ENCODE measurements at places on chromosomes 1 and 21.

GRCh38 chr1:65990161-65990560 is 197.5 kb downstream of the PDE4B start:
- no peak for DNase-seq

- DNase-seq: no peak
Observed at GRCh38 chr1:184889166-184889565, 85.1 kb downstream of the NIBAN1 start.

GRCh38 chr1:110346690-110347089 is 7.5 kb downstream of the RBM15 start:
- no peak for DNase-seq

- no peak for DNase-seq
Observed at GRCh38 chr21:44965251-44966022, 25.6 kb downstream of the SLX9 start.

DNA sequence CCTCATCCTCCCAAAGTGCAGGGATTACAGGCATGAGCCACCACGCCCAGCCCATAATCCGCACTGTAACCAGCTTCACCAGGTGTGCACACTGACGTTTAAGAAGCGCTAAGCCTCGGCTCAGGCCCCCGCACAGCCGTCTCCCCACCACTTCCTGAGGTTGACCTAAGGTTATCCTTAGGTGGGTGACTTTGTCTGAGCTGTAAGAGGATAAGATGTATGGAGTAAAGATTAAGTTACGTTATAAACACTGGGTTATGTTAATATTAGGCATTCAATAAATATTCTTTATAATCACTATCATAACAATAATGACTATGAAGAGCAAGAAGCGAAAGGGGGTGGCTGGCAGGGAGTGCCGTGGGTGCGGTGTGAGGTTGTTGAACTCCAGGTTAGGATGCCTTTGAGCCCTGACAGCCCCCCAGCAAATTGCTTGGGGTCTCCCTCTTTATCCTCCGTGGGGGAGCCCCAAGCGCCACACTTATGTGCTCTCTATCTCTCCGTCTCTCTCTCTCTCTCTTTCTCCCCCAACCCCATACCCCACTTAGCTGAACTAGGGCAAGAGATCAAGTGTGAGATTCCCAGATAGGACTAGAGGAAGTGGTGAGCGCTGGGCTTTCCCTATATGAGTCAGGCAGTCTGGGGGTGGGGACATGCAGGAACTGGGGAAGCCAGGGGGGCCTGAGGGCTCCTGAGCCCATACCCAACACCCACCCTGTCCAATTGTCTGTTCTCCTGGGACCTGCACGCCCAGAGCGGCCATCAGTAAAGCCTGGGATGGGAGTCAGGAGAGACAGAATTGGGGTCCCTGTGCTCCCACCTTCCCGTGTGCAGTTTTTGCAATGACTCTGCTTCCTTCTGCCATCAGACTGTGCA is 7.6 kb downstream of the EFHD2 start:
- DNase-seq: no peak

DNA sequence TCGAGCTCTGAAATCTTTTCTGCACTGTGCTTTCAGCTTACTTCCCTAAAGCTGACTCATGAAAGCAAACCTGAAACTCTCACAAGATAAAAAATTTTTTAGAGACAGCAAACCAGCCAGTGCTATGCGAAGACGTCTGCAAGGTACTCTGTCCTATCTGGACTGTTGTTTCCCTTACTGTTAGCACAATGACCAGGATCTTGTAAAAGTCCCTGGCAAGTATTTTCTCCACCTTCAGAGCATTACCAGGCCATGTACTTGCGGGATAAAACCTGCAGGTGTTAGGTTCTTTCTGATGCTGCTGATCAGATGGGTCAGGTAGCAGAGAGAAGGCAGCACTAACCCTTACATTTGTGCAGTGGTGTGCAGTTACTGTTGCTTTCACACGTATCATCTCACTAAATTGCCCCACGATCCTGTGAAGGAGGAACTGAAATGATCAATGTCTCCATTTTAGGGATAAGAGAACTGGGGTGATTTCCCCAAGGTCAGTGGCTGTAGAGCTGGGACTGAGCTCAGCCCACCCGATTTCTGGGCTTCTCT is 56.6 kb downstream of the PLXNA2 start:
- peak; percentile 91 for DNase-seq

- peak; percentile 36 for DNase-seq
Observed at GRCh38 chr1:175373786-175374623, 181.4 kb upstream of the KIAA0040 start.

- no peak for DNase-seq
Observed at GRCh38 chr1:178010674-178011464, 41.0 kb upstream of the SEC16B start.

- DNase-seq: no peak
Observed at GRCh38 chr1:89555550-89555949, 30.9 kb downstream of the LRRC8B start.

DNA sequence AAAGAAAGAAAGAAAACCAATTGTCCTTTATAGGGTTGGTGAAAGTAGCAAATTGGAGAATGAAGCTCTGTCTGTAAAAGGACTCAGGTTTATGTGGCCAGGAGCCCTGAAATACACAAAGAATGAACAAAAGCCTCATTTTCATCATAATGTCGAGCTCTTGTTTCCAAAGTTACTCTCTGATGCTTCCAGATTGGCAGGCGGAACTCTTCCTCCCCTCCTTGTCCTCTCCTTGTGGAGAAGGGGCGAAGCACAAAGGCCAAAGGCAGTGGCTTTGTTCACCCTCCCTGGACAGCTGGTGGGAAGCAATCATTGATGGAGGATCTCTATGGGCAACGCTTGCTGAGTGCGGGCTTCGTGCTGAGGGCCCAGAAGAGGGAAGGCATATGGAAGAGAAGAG is 5.6 kb downstream of the CA6 start:
- DNase-seq: no peak

DNA sequence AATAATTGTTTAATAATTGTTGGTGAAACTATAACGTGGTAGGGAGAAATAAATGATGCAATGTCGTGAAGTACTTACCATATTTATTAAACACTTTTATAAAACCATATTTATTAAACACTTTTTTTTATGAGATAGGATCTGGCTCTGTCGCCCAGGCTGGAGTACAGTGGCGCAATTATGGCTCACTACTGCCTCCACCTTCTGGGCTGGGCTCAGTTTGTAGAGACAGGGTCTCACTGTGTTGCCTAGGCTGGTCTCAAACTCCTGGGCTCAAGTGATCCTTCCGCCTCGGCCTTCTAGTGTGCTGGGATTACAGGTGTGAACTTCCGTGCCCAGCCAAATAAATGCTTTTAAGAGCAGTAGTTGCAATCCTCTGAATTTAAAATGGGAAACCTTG is 76.0 kb upstream of the PGD start:
- no peak for DNase-seq

DNA sequence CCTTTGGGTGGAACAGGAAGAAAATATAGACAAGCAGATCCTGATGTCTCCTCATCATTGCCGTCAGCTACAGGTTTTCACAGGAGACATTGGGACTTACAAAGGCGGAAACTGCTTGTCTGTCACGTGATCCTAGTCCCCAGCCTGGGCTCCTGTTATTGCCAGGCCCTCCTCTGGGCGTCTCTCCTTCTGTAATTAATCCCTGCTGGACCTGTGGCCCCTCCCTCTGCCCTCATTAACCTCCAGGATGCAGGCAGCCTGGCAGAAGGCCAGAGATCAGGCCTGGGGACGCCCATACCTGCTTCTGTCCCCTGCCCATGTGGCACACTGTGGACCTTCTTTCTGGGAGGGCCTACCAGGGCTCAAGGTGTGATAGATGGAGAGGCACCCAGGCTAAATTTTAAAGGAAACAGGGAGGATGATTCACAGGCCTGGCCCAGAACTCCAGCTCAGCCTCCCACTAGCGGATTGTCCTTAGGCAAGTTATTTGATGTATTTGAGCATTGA is 2.4 kb downstream of the S100A5 start:
- peak; percentile 16 for DNase-seq

- DNase-seq: no peak
Observed at GRCh38 chr21:38494251-38494642, 4.0 kb downstream of the ERG start.

DNA sequence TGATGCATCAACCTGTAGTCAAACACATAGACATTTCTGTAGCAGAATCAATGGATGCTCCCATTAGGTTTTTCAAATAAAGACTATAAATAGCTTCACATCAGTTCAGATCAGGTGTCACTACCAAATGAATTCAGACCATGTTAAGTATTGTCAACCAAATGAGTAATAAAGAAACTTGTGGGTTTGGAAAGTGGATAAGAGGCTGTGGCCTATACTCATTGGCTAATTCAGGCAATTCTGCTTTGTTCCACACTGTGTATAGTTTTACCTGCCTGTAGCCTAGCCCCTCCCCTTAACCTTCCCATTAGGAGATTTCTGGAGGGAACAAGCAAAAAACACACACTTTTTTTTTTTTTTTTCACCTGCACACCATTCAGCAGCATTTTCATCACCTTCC is 321.2 kb downstream of the HLX start:
- no peak for DNase-seq

GRCh38 chr1:216794586-216794985 is 71.4 kb upstream of the ESRRG start:
- DNase-seq: no peak

DNA sequence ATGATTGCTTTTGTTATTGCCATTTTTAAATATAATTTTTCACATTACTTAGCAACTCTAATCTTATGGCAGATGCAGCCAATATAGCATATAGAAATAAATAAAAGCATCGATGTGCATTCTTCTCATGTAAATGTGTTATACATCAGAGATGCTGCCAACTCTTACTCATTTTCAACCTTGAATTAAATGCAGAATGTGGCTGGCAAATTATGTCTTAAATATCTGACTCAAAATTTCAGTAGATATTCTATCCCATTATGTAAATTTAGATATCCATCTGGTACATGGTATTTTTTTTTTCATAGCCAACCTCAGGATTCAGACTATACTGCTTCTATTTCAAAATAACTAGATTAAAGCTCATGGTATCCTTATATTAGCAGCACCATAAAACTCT is 916.7 kb upstream of the TMPRSS15 start:
- no peak for DNase-seq

- no peak for DNase-seq
Observed at GRCh38 chr1:42484382-42484781, 21.3 kb downstream of the CCDC30 start.

GRCh38 chr1:60458111-60458510 is 384.5 kb upstream of the C1orf87 start:
- DNase-seq: no peak

DNA sequence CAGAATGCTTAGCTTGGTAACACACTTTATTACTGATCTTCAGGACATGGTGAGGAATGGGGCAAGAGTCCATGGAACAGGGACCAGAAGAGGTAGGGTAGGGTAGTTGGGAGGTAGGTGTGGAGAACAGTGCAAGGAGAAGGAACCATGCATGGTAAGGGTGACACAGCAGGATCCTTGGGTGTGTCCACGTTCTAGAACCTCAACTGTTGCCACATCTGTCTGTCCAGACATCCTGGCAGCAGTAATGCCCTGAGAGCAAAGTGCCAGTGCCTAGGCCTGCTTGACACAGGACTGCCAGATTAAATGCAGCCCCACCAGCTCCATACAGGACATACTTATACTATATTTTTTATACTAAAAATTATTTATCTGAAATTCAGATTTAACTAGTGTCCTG is 13.9 kb downstream of the DMAP1 start:
- DNase-seq: no peak

- DNase-seq: no peak
Observed at GRCh38 chr1:159843459-159843858, 16.8 kb downstream of the SLAMF8 start.

GRCh38 chr1:10525208-10525607 is 50.5 kb downstream of the PEX14 start:
- no peak for DNase-seq

- no peak for DNase-seq
Observed at GRCh38 chr1:177392336-177392735, 221.6 kb downstream of the BRINP2 start.

DNA sequence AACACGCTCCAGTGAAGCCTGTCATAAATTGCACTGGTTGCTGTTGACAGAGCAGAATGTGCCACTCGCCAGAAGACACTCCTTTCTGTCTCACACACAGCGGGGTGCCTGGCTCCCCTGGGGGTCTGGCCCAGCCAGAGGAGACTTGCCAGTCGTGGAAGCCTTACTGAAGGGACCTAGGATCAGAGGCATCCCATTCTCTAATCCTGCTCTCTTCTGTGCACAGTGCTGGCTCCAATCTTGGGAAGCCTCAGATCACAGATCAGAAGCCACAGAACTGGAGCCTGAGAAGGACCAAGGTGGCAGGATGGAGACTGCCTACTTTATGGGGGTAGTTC is 1.4 kb downstream of the SLC9A1 start:
- no peak for DNase-seq

DNA sequence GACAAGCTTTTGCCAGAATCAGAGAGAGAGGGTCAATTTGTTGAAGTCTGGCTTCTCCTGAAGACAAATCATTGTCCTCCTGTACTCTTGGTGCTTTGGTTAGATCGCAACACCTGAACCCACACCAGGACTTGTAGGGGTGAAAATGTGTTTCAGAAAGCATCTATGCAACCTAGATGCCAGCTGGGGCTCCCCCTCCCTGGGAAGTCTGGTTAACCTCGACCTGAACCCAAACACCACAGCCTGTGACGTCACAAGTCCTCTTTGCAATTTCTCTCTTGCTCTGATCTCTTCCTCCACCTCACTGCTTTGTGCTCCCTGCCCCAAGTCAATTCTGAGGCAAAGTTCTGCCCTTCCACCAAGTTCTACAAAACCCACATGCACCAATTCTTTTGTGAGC is 42.8 kb upstream of the USP24 start:
- peak; percentile 92 for DNase-seq

GRCh38 chr1:91940496-91940895 is 8.7 kb upstream of the BRDT start:
- DNase-seq: no peak

DNA sequence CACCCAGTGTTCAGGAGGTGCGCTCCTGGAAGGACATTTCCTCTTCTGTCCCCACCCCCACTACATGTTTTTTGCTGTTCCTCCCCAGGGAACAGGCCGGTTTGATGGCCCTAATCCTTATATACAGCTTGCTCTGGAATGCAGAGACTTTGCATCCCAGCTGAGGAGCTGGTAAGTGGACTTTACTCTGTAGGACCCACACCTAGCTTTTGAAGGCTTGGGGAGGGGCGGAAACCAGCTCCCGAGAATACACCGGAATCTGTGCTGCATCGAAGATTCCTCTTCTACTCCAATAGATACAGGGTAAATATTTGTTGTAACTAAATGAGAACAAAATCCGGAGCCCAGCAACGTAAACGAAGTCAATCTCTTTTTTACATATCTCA is 1.2 kb upstream of the CGN start:
- DNase-seq: no peak

GRCh38 chr1:194447636-194448035 is 1261.2 kb upstream of the B3GALT2 start:
- no peak for DNase-seq

DNA sequence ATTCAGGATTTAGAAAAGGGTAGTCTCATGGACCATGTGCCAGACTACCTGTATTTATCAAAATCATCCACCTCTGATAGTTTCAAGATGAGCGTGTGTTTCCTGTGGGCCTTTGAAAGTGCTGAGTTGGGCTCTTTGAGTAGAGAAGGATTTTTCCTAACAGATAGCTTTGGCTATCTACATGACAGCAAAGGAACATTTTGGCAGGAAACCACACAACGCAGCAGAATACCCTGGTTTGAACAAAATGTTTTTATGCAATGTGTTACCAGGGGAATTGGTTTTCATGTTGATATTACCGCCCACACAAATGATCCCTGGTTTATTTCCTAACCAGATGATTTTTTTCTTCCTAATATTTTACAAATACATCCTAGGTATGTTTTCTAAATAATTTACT is 431.4 kb downstream of the NEGR1 start:
- peak; percentile 75 for DNase-seq

- no peak for DNase-seq
Observed at GRCh38 chr1:162722036-162722435, 68.5 kb upstream of the HSD17B7 start.

Measured in MM.1S (cell line).